ENCODE measurements at places on chromosomes 5 and 9. TPM values are rescaled to one million over a fixed set of nuclear protein-coding genes. Genes with fewer than 3 reads are reported as not detected.

DNA sequence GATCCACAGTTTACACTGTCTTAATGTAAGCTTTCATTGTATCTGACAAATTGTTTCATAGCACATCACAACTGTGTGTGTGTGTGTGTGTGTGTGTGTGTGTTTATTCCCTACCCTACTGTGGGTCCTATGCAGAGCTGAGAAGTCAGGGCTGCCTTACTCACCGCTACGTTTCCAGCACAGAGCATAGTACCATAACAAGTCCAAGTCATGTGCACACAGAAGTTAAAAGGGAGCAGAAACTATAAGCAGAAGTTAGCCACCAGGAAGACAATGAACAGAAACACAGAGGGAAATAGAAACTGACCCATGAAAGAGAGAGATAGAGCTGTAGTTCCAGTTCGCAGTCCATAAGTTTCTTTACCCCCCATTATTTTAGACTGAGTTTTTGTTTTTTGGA is 38.2 kb upstream of the DMXL1 start:
- DNase-seq = no peak

Gene KIF12
- 0.13 TPM for polyA plus RNA-seq

GRCh38 chr5:143352691-143353090 is 50.8 kb downstream of the NR3C1 start:
- DNase-seq = no peak

DNA sequence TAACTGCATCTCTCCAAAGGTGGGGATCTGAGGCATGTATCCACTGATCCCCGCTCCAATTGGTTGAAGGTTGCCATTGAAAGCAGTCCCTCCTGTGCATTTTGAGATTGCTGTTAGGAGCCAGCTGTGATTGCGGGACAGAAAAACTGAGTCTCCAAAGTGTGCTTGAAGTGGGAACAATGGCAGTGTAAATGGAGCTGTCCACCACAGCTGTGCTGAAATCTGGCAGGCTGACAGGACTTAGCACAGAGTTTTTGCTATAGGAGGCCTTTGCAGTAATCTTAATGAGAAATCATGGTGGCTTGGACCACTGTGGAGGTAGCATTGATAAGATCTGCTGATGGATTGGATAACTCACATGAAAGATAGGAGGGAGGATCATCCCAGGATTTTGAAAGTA is 3.3 kb downstream of the RNF20 start:
- no peak for DNase-seq

Gene RNF14
- 44.8 TPM for polyA plus RNA-seq

- DNase-seq = no peak
Observed at GRCh38 chr5:157926977-157927376, 68.0 kb upstream of the CLINT1 start.

Gene KCNT1
- polyA plus RNA-seq = 11.0 TPM

- DNase-seq = no peak
Observed at GRCh38 chr9:6383551-6384225, 29.3 kb upstream of the UHRF2 start.

DNA sequence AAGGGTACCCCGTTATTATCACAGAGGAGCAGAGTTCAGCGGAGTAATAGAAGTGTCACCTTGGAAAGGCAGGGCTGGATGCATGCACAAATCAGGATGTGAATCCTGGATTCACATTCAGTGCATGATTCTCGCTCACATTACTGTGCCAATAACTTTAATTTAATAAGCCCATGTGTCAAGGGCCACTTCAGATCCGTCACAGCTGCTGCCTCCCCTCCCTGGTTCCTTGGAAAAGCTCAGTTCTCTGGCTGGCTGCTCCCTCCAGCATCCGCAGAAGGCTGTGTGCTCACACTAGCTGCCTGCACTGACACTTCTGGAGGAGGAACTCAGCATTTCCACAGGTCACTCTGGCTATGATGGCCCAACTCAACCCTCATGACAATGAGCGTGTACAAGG is 256.8 kb upstream of the ADAMTS16 start:
- DNase-seq = no peak

DNA sequence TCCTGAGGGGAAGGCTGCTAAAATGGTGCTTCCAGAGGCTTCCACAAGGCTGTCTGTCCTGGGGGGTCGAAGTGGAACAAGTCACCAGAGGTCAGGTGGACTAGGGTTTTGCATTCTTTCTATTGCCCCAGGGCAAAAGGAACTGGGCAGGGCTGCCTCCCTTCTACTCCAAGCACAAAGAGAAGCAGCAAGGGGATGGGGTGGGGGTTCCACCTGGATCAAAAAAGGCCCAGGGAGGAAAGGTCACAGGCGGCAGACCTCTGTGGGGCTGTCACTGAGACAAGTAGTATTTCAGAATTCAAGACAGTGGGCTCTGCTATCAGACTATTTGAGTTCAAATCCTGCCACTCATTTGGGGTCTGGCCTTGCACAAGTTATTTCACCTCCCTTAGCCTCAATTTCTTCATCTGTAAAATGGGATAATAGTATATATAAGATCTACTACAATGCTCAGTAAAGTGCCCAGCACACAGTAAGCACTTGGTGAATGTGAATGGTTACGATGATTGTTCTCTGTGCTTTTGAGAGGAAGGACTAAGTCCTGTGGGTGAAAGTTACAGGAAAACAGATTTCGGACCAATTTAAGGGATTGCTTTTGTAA is 1.9 kb upstream of the ARSI start:
- no peak for DNase-seq

Gene KIF24
- polyA plus RNA-seq = 15.9 TPM

Gene C9orf153
- polyA plus RNA-seq = 0.22 TPM

DNA sequence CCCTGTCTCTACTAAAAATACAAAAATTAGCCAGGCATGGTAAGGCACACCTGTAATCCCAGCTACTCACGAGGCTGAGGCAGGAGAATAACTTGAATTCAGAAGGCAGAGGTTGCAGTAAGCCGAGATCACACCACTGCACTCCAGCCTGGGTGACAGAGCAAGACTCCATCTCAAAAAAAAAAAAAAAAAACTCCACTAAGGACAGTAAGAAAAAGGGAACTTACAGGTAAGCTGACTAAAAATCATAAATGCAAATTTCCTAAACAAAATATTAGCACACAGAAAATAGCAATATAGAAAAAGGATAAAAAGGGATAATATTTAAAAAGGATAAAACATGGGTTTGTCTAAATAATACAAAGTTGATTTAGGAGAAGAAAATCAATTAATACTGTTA is 27.9 kb upstream of the HNRNPA0 start:
- DNase-seq = no peak

DNA sequence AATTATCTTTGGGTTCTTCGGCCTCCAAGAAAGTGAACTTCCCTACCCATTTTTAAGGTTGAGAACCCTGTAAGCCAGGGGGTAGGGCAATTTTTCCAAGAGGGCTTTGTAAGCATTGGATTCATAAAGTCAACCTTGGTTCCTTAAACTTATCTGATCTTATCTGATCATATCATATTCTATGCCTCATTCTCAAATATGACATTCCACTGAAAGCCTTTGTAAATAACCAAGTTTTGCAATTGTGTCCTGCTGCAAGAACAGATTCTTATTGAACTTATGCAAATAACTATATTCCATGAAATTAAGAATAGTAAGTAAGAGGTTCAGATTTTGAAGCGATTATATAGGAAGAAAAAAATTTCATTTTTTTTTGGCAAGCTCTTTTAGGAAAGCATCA is 649.5 kb downstream of the LRRC70 start:
- no peak for DNase-seq

DNA sequence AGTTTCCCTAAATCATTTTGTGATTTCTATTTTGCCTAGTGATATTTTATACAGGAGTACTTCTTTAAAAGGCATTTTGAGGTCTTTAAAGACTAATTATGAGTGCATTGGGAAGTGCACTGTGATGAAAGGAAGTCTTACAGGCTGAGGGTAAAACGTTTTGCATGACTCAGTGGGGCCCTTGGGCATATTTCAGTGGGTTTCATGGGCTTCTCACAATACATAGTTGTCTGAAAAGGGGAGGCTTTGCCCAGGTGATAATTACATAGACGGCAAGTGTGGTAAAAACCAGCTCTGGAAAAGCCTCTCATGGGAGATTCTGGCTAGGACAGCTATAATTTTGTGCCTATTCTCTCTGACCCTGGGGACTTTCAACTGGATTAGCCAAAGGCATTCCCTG is 387.2 kb downstream of the ARHGEF28 start:
- DNase-seq = no peak

- no peak for DNase-seq
Observed at GRCh38 chr9:135037521-135038250, 49.8 kb upstream of the OLFM1 start.

- DNase-seq = no peak
Observed at GRCh38 chr5:112077180-112077579, 320.2 kb upstream of the NREP start.

Gene KIF20A
- polyA plus RNA-seq = 17.3 TPM

GRCh38 chr9:36878986-36879982 is 154.8 kb downstream of the PAX5 start:
- DNase-seq = no peak

Gene TAF9
- polyA plus RNA-seq = 35.6 TPM

DNA sequence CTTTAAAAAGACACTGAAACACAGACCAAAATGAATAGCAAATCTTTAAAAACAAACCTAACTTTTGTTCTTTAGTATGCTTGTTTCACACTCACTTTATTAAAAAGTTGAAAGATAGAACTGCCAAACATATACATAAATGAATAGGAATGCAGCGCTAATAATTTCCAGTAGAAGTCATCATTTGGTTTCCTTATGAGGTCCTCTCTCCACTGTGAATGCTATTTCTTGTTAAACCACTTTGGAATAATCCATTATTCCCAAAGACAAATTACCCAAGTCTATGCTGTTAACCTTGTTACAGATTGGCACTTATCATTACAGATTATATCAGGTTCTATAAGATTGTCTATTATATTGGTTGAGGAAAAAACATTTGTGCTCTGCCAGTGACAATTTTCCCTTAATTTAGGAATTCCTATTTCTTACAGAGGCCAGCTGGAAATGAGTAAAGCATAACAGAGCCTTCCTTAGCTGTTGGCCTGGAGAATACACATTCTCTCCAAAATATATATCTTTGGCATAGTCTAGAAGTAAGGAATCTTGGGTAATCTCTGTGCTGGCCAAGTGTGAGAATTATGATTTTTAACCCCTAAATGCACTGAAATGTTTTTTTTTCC is 29.3 kb upstream of the MINAR2 start:
- peak; percentile 91 for DNase-seq

DNA sequence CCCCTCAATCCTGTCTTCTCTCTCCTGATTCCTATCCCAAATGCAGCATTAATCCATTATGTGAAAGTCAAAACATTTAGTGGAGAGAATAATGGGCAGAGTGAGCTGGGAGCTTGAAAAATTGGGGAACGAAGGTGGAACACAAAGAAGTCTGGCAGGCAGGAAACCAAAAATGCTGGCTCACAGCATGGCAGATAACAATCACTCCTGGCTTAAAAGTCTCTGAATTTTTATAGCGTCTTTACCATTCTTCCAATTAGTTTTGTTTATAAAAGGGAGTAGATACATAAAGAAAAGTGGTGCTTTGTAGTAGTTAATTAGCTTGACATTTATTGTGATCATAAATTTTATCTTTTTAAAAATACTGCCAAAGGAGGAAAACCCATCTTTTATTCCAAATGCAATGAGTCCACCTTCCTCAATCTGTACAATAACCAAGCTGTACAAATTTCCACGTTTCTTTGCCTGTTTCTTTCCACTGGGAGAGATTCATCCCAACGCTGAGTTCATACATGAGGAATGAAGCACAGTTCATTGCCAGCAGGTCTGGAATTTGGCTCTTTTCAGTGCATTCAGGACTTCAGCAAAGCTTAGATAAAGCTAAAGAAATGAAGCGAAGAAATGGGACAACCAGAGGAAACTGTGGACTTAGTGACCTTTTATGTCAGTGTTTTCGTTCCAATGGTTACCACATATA is 174.7 kb downstream of the HMHB1 start:
- peak; percentile 90 for DNase-seq

- DNase-seq = no peak
Observed at GRCh38 chr5:99089822-99090549, 161.2 kb upstream of the CHD1 start.

Measured in forelimb muscle (tissue), 1 donor.